KBM-7 (cell line): ENCODE measurements at places on chromosomes 16 and 17.

DNA sequence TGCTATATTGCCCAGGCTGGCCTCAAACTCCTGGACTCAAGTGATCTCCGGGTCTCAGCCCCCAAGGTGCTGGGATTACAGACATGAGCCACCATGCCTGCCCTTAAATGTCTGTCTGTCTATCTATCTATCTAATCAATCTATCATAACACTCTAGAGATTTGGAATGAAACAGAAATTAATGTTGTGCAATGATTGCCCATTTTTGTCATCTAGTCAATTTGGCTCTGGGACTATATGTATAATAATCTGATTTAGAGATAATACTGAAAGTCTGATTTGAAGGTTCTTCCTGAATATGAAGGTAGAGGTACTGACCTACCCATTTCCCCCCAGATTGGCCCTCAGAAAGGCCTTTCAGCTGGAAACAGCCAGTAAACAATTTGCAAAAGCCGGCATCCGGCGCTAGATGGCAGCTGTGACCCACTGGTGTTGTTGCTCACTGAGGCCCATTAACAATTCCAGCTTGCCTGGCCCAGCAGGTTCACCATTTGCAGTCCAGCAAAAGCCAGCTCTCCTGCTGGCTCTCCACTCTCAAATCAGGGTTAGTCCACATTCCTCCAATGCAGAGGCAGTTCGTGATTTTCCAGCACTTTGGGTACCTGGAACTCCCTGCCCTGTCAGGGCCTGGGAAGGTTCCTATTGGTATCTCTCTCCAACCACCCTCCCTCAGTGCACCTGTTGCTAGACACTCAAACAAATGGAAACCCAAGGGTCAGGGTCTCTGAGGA lies 22.9 kb upstream of the C16orf87 start:
- DNase-seq, result peak; percentile 70

DNA sequence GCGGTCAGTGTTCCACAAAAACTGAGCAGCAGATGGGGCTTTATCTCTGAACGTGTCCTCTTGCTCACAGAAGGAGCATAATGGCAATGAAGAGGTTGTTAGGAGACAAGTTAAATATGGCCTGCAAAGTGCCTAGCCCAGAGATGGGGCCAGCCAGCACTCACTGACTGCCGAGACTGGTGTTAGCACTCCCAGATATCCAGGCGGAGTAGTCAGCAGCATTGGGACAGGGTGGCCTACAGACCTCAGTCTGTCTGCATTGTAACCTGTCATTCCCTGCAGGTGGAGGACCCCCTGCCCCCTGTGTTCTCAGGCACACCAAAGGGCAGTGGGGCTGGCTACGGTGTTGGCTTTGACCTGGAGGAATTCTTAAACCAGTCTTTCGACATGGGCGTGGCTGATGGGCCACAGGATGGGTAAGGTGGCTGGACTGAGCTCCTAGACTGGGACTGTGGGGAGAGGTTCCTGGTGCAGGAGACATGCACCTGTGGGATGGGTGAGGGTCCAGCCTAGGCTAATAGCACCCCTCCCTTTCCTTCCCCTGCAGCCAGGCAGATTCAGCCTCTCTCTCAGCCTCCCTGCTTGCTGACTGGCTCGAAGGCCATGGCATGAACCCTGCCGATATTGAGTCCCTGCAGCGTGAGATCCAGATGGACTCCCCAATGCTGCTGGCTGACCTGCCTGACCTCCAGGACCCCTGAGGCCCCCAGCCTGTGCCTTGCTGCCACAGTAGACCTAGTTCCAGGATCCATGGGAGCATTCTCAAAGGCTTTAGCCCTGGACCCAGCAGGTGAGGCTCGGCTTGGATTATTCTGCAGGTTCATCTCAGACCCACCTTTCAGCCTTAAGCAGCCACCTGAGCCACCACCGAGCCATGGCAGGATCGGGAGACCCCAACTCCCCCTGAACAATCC lies 4.2 kb downstream of the MFAP4 start:
- DNase-seq, result no peak

GRCh38 chr16:7057458-7057857 lies 275.2 kb upstream of the RBFOX1 start:
- DNase-seq, result no peak

DNA sequence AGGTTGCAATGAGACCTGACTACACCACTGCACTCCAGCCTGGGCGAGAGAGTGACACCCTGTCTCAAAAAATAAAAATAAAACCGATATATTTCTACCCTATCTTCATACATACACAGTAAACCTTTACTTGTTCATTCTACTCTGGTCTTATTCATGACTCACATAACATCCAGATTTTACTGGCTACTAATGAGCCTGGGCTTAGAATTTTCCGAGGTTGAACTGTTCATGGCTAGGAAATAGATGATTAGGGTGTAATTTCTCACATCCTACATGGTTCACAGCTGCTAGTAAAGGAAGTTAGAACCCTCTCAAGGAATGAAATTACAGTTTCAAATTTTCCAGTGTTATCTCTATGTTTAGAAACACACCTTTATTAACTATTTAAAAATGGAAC lies 14.7 kb downstream of the GSPT1 start:
- no peak for DNase-seq

DNA sequence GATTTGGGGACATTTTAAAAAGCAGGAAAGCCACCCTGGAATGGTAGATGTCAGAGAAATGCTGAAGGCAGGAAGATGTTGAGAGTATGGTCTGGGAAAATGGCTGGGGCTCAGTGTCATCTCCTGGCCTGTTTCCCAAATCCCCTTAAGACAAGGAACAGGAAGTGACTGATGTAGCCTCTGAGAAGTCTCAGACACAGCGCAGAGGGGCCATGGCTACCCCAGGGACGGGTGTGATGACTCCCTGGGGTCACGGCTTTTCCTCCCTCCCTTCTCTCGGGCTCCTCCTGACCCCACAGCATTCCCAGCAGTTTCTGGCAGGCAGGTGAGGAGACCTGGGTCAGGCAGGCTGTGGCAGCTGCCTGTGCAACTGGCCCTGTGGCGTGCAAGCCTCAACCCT lies 45.4 kb downstream of the RAP1GAP2 start:
- DNase-seq, result no peak

DNA sequence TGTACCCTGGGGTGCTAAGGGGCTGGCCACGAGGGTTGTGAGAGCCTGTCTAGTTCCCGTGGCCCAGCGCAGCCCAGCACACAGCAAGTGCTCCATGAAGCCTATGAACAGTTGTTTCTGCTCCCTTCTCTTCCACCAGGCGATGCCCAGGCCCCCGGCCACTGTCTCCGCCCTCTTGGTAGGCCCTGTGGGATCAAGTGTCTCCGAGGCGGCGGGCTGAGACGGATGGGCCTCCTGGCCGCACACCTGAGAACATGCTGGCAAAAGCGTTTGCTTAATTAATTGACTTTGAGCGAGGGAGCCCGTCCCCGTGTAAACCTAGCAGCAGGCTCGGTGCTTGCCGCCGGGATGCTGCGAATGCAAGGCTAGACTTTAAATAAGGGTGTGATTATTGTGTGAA lies 129.7 kb upstream of the GSE1 start:
- no peak for DNase-seq

DNA sequence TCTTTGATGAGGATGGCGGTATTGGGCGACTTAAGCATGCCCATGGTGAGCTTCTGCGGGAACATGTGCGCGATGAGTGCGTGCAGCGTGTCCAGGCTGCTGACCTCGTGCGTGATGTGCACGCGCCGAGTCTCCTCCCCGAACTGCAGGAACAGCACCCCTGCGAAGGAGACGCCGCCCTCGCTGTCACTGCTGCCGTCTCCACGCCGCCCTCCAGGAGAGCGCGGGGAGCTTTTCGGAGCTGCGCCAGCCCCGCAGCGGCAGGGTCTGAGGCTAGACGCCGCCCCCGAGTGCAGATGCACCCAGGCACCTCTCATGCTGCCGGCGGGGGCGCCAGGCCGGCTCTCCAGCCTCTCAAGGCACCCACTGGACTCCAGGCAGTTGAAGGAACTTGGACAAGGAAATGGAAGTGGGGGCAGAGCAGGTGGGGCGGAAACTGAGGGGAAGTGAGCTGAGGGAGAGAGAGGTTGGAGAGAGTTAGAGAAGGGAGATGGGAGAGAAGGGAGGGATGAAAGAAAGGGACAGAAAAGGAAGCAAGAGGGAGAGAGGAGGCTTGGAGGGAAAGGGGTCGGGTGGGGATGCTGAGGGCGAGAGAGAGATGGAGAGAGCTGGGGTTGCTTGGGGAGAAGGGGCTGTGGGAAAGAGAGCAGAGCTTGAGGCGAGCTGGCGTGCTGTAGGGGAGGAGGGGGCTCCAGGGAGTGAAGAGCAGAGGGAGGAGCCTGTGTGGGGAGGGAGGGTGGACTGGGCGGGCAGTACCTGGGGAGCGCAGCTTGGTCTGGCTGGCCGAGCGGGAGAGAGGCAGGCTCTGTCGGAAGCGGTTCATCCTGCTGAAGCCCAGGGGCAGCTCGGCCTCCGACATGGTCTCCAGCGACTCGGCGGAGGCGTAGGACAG lies 42.1 kb downstream of the SRCIN1 start:
- no peak for DNase-seq

- peak; percentile 82 for DNase-seq
Measured at GRCh38 chr16:75105306-75106061, 11.1 kb downstream of the LDHD start.

DNA sequence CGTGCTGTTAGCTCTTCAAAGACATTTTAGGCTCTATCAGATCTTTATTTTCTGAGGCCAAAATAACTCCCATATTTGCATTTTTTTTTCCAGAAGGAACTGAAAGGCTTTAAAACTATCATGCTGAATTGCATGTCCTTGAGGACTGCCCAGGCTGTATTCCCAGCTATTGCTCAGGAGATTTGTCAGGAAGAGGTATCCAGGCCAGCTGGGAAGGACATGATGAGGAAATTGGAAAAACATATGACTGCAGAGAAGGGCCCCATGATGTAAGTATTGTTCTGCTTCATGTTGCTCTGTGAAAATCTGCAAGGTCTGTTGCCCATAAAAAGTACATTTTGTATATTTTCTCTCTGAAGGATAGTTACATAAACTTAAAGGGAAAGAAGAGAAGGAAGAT lies 5.7 kb downstream of the CDC6 start:
- no peak for DNase-seq

DNA sequence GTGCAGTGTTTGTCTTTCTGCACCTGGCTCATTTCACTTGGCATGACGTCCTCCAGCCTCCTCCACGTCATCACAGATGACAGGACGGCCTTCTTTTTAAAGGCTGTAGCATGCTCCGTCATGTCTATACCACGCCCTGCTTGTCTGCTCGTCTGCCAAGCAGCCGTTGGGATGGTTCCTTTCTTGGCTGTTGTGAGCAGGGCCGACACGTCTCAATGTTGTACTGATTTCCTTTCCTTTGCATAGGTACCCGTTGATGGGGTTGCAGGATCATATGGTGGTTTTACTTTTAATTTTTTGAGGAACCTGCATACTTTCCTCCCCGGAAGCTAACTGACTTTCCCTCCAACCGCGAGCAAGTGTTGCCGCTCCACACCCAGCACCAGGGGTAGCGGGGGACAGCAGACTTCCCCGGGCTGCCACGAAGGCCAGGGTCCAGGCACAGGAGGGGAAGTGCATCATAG lies 212.2 kb upstream of the ZNF469 start:
- DNase-seq, result peak; percentile 77

- no peak for DNase-seq
Measured at GRCh38 chr16:60776281-60776680, 1260.0 kb downstream of the CDH8 start.

DNA sequence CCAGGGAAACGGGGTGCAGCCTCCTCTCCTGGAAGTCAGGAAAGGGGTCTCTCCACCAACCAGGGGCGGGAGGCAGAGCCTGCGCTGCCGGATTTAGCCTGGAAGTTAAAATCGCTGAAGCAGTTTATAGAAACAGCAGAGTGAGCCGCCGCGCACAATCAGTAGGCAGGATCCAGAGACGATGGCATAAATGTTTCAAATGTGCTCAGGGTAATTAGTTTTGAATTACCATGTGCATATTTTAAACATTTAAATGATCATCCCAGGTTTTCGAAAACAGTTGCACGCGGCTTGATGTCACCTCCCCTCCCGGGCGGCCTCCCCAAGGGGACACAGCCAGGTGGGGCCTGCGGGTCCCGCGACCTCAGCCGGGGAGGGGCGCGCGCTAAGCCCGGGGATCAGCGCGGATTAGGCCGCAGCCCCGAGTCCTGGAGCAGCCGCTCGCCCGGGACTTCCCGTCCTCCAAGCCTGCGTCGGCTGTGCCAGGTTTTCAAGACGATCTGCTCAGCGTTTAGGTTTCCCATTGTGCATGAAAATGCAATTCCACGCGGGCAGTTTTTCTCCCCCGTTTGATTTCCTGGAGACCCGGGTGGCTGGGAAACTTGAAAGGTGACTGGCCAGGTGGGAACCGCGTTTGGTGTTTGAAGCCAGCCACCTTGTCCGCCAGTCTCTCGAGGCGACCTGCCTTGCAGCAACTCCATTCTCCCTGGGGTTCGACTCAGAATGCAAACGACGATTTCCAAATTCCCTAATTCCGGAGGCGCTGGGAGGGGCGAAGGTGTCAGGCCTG lies 78.3 kb downstream of the RPA1 start:
- no peak for DNase-seq

- no peak for DNase-seq
Measured at GRCh38 chr16:66444049-66444481, 17.0 kb downstream of the BEAN1 start.

DNA sequence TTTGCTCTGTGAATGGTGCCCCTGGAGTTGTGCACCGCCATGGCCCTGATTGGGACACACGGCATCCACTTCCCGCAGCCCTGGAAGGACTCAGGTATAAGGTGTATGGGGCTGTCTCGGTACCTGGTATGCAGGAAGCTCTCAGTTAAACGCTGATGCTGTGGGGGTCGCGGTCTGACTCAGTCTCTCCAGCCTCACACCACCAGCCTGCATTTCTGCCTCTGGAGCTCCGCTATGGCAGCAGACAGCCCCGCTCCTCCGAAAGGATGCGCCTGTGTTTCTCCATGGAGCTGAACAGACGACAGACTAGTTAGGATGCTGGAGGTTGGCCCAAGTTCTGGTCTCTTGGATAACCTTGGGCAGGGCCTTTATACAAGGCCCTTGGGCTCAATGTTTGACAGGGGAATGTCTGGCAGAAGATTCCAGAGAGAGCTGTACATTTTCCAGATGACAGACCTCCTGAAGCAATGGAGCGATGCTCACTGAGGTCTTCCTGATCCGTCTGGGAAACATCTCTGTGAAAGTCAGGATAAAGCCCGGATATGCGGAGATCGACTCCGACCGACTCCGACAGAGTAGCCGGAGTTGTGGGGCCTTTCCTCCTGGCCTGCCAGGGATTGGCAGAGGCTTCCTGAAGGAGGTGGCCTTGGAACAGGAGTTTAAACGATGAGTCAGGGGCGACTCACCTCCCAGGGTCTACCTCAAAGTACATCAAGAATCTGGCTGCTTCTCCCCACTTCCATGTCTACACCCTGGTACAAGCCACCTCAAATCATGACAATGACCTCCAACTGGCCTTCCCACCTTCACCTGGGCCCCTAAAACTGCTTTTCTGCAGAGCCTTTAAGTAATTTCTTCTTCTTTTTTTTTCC lies 21.9 kb upstream of the BCAR1 start:
- DNase-seq, result no peak
